Left ventricle myocardium inferior (tissue), 1 donor: ENCODE measurements at places on chromosomes 6 and 20. TPM values are rescaled to one million over a fixed set of nuclear protein-coding genes. Genes with fewer than 3 reads are reported as not detected.

DNA sequence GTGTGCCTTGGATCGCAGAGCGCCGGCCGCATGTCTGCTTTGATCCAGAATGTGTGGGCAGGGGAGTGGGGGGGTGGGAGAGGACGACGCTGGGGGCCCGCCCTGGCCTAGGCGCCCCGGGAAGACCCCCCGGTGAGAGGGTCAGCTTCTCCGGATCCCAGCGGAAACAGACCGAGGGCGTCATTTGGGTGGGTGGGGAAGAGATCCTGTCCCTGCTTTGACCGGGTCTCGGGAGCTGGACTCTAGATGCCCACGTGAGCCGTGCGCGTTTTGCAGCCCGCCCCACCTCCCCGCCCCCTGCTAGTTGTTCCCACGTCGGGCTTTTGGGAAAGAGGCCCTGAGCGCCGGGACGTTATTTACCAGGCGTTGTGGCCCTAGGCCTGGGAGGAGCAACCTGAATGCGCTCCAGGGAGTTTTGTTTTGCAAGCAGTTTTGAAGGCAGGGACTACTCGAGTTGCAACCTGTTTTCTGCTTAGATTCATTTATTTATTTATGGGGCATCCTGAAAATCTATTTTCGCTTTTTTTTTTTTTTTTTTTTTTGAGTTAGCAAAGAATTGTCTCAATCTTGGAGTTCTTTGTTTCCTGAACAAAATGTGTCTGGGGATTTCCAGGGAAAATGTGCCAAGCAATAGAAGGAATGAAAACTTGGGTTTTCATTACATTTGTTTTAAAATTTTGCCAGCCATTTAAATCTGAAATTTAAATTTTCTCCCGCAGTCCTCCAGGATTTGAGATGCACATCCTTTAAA, 1.6 kb downstream of the DSP start:
- peak; percentile 66 for DNase-seq

DNA sequence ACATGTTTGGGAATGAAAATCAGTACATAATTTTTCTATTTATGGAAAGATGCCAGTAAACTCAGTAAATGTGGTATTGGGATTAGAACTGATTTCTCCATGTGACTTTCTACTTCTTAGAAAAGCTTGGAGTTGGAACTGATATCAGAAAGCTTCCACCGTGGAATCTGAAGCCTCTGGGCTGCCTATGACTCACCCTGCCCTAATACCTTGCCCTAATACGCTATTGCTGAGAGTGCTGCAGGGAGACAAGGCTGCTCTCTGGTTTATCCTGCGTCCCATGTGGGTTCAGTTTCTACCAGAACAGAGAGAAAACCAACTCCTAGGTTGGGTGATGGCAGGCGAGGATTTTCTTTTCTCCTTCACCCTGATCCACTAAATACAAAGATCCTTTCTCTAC, 3.3 kb upstream of the STMND1 start:
- no peak for DNase-seq

DNA sequence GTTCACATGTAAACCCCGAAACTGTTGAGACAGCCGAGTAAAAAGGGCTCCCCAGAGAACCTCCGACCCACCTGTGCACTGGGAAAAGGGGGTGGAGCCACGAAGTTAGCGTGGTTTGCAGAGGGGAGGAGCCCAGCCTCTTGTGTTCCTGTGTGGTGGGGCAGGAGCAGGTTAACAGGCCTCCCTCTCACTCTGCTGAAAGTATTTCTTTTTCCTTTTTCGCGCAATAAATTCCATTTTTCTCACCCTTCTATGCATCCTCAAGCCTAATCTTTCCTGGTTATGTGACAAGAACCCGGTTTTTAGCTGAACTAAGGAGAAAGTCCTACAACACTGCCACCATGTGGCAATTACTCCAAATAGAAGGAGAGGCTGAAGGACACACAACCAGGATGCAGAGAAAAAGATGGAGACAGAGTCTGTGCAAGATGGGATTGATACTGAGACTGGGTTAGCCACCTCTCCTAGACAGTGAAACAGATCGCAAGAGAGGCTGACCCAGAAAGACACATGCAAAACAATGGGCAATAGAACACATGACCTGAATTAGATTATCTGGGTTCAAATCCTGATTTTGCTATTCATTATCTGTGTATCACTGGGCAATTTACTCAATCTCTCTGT, 168.7 kb upstream of the PRSS16 start:
- no peak for DNase-seq

DNA sequence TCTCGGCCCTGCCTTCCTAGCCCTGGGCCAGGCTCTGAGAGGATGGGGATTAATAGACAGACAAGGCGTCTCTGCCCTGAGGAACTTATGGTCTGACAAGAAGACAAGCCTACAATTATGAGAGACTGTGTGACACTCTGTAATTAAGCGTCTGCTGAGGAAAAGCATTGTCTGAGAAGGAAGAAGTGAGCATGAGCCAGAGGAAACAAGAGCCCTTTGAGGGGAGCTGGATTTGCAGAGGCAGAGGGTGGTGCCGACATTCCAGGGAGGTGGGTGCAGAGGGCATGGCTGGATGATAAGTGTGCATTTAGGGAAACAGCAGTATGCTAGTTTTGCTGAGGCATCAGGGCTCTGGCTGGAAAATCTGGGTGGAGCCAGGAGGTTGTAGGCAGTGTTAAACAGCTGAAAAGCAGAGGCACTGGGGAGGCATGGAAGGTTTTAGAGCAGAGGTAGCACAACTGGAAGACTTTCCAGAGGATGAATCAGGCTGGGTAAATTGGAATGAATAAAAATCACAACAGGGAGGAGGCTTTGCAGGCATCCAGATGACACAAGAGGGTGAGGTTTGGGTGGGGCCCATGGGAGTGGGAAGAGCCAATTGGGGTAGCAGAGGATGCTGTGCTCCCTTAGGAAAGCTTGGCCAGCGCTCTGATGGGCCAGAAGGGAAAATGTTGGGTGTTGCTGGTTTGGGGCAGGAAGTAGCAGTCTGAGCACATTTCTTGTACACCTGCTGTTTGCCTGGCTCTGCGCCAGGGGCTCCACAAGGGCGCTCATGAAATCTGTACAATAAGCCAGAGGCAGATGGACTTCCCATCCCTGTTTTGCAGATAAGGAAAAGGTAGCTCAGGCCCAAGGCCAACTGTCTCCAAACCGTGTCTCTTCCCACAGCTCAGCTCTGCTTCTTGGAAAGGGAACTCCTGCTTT, 74.0 kb upstream of the MYL9 start:
- DNase-seq: peak; percentile 68

DNA sequence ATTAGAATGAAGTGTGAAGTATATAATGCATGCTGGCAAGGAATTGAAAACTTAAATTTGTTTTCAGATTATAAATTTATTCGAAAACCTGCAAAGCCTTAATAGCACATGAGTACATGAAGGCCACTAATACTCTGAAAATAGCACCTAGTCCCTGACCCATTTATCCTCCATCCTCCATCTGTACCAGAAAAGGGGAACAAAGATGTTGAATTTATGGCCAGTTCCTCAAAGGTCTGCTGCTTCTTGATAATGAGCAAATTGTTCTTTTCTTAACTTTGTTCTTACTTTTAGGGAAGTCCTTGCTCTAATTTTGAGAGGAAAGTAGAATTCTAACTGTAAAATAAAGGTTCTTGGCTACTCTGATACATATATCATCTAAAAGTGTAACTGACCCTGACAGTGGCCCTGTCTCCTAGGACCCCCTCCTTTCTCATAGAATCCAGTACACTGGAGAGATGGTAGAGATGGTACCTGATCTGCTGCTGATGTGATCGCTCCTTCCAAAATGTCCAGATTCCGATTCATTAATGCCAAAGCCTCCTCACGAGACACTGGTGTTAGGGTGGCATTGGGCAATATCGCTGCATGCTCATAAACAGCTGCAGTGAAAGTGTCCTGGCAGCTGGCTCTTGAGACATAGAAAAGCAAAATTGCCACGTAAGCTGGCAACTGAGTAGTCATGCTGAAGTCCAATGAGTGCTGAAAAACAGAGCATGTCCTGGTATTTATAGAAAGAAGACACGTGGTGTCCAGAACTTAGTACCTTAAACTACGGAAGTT, at the start of gene VNN1:
TSS of gene VNN1 (minus strand) at position 704 of the 783 bp plus-strand sequence. CDS start at position 684, 20 bp downstream.
- DNase-seq: no peak

GRCh38 chr6:49565855-49566254, 15.4 kb downstream of the C6orf141 start:
- no peak for DNase-seq

DNA sequence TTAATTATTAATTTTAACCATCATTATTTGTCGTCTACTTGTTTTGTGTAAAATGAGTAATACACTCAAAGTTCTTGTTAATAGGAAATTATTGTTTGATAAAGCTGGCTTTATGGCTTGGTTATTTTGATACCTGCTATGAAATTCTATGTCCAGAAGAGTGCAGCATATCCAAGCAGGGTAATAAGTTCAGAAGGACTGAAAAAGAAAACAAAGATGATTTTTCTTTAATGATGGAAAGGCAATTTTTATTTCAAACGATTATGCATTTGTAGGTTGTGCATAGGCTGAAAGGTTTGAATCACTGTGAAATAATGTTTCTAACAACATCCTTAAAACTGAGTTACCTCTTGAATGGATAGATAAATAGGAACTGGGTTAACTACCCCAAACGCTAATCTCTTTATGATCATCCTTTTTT, 1.4 kb upstream of the MAN1A1 start:
- no peak for DNase-seq

DNA sequence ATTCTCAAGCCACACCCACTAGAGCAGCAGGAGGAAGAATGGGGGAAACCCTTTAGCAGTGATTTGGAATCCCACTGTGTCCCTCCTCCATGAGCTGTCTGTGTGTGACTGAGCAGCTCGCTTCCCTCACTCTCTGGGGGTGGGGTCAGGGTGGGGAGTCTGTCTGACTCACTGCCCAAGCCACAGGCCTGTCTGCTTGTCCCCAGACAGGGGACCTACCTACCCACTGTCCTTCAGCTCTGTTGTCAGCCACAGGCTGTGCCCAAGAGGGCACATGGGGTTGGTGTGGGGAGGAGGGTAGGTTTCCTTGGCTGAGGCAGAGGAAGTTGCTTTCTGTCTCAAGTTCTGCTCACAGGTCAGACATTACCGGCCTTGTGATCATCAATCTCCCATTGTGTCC, 127.0 kb downstream of the MAFB start:
- no peak for DNase-seq

DNA sequence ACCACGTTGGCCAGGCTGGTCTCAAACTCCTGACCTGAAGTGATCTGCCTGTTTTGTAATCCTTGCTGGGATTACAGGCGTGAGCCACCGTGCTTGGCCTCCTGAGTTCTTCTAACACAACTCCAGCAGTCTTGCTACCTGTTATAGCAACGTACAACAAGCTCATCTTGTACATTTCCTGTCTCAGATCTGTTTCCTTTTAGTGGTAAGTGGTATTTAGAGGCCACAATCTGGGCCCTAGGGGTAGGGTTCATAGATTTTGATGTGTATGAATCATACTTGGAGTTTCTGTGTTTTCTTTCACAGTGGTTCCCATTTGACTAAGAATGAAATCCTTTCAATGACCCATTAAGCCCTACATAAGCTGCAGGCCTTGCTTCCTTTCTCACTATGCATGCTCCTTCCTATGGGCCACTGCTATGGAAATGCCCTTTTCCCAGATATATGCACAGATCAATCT, 27.1 kb upstream of the SYNCRIP start:
- DNase-seq: no peak

DNA sequence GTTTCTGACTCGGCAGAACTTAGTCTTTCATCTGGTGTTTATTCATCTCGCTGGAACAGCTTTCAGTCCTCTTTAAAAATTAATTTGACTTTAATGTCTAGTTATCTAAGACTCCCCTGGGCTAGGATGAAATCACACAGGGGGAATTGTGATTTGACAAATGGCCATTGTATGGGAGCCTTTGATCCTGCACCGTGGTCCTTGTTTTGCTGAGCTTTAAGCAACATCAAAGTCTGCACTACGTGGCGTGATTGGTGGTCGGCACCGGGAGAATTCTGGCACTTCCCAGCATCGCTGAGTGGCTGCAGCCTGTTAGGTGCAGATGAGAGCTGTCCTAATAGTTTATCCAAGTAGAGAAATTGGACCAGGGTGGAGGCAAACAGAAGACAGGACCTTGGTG, 146.9 kb downstream of the TBC1D7 start:
- DNase-seq: no peak

DNA sequence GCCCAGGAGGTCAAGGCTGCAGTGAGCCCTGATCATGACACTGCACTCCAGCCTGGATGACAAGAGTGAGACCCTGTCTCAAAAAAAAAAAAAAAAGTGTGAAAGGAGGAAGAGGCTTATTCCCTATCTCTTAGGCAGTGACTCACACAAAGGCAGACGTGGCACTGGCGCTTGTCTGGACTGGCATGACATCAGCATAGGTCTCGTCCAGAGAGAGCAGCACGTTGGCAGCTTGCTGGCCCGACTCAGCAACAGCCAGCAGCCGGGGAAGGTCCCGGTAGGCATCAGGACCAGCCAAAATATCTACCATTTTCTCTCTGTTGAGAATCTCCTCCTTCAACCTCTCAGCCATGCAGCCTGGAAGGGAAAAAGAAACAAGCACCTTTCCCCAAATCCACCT, 14.1 kb downstream of the CDK5RAP1 start:
- DNase-seq: peak; percentile 26

- no peak for DNase-seq
These were observed 13.4 kb upstream of the MYO6 start for GRCh38 chr6:75735491-75736186.

- no peak for DNase-seq
These were observed 11.4 kb upstream of the SSTR4 start for GRCh38 chr20:23023621-23024177.

- DNase-seq: no peak
These were observed 1.5 kb downstream of the CD2AP start for GRCh38 chr6:47479140-47479508.

The SOX4 gene
- 3.8 TPM for total RNA-seq

The XKR7 gene
- total RNA-seq: not detected

The PM20D2 gene
- 14.3 TPM for total RNA-seq

The FOXF2 gene
- total RNA-seq: 0.30 TPM

The SRMS gene
- not detected for total RNA-seq

The RAD21L1 gene
- not detected for total RNA-seq
